ENCODE measurements at places on chromosomes 1 and 21.

GRCh38 chr21:33844104-33844889 lies 71.3 kb downstream of the ATP5PO start:
- no peak for DNase-seq

- DNase-seq = no peak
These were observed 95.4 kb downstream of the POFUT2 start for GRCh38 chr21:45192332-45192731.

GRCh38 chr1:67294836-67295617 lies 12.6 kb upstream of the IL12RB2 start:
- no peak for DNase-seq

DNA sequence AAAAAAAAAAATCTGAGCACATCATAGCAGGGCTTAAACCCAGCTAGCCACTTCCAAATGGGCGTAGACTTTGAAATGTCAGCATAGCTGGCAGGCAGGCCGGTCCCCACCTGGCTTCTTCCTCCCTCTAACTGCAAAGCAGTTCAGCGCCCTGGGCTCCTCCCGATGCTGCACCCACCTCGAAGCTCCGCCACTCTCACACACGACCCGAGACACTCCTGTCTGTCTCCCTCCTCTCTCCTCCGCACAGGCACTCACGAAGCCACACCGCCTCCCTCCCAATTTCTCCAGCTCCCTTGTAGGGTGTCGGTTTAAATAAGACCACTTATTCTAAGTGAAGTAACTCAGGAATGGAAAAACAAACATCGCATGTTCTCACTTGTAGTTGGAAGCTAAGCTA lies 301.3 kb downstream of the NPHP4 start:
- peak; percentile 16 for DNase-seq

DNA sequence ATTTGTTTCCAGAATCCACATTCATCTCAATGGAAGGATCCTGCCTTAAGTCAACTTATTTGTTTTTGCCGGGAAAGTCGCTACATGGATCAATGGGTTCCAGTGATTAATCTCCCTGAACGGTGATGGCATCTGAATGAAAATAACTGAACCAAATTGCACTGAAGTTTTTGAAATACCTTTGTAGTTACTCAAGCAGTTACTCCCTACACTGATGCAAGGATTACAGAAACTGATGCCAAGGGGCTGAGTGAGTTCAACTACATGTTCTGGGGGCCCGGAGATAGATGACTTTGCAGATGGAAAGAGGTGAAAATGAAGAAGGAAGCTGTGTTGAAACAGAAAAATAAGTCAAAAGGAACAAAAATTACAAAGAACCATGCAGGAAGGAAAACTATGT lies 2.6 kb downstream of the GADD45A start:
- DNase-seq = peak; percentile 45

GRCh38 chr1:167631936-167632614 lies 2.0 kb downstream of the RCSD1 start:
- no peak for DNase-seq

GRCh38 chr1:12621346-12622335 lies 3.6 kb upstream of the DHRS3 start:
- no peak for DNase-seq

GRCh38 chr1:101073836-101074235 lies 48.3 kb upstream of the DPH5 start:
- DNase-seq = no peak

DNA sequence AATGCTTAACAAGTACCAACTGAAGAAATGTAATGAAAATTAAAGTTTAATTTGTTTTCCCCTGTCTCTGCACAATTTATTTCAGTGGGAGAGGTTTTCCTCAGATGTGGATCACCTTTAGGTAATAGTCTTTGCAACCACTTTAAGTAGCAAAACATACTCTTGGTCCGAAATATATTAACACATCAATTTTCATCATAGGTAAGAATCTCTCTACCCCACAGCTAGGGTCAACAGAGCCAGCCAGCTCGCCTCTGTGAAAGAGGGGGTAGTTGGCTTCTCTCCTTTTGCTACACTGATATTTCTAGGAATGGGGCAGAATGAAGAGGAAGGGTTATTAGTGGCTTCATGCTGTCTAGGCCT lies 24.8 kb upstream of the MCL1 start:
- DNase-seq = no peak

DNA sequence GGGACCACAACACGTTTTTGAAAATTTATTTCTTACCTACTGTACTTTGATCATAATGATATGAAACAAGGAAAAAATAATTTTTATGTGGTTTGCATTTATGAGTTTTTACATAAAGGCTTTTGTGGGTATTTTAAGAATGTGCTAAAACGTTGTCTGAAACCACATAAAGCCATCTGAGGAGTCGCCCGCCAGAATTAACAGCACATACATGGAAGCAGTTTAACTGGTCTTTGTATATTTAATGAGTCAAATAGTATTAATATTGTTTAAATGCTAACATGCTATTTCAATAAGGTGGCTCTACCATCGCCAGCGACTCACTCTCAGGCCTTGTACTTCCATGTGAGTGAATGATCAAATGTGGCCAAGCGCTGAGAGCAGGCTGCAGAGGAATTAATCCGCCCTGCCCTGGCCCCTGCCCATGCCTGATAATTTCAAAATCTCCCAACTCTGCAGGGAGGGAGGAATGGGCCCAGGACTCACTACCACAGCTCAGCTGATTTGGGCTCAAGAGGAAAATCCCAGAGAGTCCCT lies 49.6 kb downstream of the SLC66A1 start:
- peak; percentile 46 for DNase-seq

DNA sequence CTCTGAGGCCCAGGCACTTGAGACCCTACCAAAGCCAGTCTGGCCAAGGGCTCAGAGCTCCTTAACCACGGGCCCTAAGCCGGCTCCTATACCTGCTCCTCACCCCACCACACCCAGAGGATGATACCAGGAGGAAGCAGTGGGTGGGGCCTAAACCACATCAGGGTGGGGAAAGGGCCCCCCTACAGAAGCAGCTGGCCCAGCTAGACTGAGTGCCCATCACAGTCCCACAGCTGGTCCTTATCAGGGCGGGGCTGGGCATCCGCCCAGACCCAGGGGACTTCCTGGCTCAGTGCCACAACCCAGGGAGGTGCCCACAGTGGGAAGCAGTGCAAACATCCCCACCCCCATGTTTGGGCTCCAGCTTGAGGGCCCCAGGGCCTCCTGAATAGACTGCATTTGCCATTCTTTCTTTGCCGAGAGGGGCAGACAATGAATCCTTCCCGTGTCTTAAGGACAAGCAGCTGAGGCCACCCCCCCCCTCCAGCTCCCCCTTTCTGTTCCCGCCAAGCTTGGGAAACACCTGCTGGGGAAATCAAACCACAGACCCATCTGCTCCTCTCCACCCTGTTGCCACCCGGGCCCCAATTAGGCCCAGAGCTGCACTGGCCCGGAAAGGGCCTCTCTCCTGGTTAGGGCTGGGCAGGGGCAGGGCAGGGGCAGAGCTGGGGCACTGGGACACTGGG lies 6.2 kb downstream of the E2F2 start:
- no peak for DNase-seq

DNA sequence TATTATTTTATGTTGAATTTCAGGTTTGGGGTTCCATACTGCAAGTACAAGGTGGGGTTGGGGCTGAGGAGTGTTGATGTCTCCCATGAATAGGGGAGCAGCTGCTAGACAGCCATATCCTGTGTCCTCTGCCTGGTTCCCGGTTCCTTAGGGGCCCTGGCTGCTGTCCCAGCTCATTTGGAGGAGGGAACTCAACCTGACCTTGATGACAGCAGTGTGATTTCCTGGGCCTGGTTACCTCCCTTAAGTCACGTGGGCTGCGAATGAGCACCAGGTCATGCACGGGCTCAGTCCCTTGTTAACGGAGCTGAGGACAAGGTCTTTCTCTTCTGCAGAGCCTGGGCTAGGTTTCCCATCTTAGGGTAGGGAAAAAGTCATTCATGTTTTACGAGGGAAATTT lies 85.1 kb downstream of the MTR start:
- DNase-seq = no peak

DNA sequence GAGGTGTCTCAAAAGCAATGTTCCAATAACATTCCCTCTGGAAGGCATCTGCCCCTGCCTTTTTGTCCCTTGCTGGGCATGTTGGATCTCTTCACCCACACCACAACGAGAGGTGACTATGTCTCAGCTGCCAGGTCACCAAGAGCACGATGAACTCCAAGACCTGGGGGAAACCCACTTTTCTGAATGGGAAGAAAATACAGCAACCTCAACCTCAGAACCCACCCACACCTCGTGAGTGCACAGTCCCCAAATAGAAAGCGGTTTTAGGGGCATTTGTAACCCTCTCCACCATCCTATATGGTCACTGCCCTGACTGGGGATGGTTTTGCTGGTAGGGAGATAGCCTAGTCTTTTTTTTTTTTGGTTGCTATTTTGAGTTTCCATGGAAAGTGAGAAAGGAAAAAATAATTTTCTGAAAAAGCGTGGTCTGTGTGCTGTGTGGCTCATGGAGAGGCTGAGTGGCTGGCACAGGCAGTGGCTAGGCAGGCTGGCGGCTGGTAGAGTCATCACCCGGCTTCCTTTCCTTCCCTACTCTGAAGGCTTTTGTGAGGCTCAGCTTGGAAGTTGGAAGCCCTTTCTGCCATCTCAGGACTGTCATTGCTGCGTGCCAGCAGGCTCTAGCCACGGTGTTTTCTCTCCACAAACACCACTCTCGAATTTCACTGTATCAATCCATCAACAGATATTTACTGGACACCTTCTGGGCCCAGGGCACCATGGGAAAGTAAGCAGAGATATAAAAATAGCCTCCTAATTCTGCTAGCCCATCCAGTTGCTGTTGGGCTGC lies 15.8 kb downstream of the TSPAN2 start:
- no peak for DNase-seq

- no peak for DNase-seq
These were observed 120.5 kb upstream of the WNT4 start for GRCh38 chr1:22263359-22263758.

DNA sequence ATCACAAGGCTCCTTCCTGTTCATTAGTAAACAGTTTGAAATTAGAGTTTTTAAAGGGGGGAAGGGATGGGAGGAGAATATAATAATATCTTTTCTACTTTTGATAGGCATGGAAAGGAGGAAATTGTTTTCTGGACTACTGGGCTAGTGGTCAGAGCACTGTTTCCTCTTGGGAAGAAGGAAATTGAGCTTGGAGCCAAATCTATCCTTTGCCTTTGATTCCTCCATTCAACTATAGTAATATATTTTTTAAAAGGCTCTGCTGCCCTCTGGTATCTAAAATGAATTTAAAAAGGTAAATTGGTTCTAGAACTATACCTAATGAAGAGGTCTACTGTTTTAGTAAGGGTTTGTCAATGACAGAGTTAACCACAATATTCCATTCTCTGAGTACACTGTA lies 5.9 kb downstream of the IARS2 start:
- DNase-seq = no peak

- peak; percentile 94 for DNase-seq
These were observed 28.1 kb downstream of the IL6R start for GRCh38 chr1:154433161-154433764.

- no peak for DNase-seq
These were observed 152.9 kb upstream of the DAB1 start for GRCh38 chr1:57576756-57577155.

- DNase-seq = no peak
These were observed 17.6 kb downstream of the MAPKAPK2 start for GRCh38 chr1:206702260-206702659.

DNA sequence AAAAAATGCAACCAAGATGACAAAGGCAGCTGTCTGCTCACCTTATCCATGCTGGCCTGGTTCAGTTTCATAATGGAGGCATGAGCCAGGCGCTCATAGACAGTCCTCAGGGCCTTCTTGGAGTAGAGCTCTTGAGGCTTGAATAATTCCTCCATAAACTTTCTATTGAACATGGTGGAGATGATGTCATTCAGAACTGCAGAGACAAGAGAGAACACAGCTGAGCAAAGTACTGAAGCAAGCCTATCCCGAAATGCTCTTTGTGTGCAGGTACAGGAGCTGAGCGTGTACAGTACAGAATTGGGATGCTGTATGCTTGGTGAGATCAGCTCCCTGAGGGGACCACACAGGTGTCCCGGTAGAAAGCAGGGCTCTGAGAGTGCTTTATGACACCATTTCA lies 11.5 kb downstream of the OSCP1 start:
- peak; percentile 14 for DNase-seq

DNA sequence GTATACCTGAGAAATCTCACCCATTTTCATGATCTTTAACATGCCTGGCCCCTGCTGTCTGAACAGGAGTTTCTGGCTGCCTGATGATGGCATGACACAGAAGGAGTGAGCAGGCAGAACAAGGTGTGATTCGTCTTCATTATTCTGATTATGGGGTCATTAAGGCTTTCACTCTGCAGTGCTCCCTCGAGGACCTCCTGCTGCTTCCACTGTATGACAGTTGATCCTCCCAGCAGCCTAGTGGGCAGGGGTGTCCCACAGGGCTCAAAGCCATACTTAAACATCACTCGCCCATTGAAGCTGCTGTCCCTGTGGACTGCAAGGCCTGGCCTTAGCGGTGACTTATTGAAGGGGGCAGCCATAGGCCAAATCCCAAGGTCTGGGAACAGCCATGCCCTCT lies 12.7 kb upstream of the PARS2 start:
- DNase-seq = no peak

GRCh38 chr1:232980355-232980978 lies 30.1 kb downstream of the NTPCR start:
- peak; percentile 44 for DNase-seq

All from foreskin keratinocyte (primary cell).